NCI-H526 treated with DMSO at 0.1 percent for 48 hours (cell line): ENCODE measurements at places on chromosomes 7 and 10.

DNA sequence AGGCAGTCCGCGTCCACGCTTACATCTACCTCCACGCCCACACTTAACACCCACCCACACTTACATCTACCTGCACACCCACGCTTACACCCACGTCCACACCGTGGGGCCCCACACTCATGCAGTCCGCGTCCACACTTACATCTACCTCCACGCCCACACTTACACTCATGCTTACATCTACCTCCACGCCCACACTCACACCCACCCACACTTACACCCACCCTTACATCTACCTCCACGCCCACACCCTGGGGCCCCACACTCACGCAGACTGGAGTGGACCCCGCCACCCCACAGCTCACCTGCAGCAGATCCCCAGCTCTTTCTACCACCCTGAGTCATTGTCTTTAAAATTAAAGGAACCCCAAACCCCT is 32.4 kb upstream of the PWWP2B start:
- DNase-seq, result no peak

- DNase-seq, result no peak
Measured at GRCh38 chr10:36425131-36425797, 700.1 kb upstream of the ANKRD30A start.

- DNase-seq, result no peak
Measured at GRCh38 chr7:5872326-5872725, 8.3 kb upstream of the OCM start.

DNA sequence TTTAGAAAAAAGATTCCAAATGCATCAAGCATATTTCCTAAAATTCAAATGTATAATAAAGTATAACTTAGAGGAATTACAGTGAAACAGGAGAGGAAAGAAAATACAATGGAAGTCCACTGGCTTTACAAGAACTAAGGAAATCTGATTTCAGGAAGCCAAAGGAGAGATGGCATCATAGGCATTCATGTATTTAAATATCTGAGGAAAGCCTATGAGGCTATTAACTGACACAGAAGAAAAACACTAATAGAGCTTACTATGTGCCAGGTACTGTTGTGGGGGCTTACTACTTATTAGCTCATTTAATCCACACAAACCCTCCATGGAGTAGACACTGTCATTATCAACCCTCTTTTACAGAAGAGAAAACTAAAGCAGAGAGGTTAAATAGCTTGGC is 92.2 kb downstream of the SRPK2 start:
- DNase-seq, result no peak

- no peak for DNase-seq
Measured at GRCh38 chr10:117781216-117781831, 238.8 kb downstream of the EMX2 start.
